ENCODE measurements at places on chromosomes 13 and 19.

DNA sequence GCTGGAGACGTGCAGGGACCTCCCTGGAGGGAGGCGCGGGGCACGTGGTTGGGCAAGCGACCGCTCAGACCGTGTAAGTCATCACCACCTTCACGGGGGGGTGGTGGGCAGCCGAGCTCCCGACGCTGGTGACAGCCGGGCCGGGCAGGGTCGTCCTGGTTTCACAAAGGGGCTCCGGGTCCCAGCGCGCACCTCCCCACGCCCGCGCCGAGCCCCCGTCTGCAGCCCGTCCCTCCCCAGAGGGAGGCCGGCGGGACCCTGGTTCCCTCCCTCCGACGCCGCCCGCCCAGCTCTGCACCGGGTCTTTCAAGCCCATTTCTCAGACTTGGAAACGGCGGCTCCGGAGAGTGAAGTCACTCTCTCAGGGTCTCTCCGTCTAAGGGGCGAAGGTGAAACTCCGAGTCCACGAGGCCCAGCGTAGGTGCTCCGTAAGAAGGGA is 729 bp upstream of the ARID3A start:
- no peak for DNase-seq

DNA sequence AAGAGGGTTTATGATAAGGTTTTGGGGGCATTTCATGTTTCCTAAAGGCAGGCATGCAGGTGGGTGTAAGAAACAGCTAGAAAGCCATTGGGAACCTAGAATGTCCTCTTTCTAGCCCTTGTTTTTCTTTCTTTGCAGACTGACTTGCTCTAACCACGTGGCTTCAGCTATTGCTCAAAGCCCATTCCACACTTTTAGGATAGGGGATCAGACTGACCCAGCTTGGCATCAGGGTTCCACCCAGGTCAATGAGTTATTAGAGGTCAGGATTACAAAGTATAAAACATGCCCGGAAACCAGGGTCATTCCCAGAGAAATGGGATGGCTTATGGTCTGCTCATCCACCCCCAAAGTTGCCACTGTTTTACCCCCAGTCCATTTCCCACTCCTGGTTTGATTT is 16.8 kb downstream of the PHF11 start:
- DNase-seq: no peak

- DNase-seq: no peak
Measured at GRCh38 chr13:92074658-92075057, 676.2 kb downstream of the GPC5 start.

DNA sequence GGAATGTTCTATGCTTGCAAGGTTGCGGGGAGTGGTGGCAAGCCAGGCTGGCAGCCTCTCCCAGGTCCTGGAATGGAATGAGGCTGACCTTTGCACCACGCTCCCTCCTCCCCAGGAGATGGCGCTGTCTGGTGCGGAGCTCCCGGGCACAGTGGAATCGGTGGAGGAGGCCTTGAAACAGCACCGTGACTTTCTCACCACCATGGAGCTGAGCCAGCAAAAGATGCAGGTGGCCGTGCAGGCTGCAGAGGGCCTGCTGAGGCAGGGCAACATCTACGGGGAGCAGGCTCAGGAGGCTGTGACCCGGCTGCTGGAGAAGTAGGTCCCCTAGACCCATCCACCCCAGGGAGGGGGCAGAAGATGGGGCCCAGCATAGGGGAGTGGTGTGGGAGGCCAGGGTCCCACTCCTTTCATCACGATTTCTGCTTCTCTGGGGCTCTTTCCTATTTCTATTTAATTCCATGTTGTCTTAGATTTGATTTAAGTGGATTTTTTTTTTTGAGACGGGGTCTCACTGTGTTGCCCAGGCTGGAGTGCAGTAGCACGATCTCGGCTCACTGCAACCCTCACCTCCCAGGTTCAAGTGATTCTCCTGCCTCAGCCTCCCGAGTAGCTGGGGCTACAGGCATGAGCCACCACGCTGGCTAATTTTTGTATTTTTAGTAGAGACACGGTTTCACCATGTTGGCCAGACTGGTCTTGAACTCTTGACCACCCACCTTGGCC is 53.2 kb upstream of the SHKBP1 start:
- DNase-seq: peak; percentile 22

DNA sequence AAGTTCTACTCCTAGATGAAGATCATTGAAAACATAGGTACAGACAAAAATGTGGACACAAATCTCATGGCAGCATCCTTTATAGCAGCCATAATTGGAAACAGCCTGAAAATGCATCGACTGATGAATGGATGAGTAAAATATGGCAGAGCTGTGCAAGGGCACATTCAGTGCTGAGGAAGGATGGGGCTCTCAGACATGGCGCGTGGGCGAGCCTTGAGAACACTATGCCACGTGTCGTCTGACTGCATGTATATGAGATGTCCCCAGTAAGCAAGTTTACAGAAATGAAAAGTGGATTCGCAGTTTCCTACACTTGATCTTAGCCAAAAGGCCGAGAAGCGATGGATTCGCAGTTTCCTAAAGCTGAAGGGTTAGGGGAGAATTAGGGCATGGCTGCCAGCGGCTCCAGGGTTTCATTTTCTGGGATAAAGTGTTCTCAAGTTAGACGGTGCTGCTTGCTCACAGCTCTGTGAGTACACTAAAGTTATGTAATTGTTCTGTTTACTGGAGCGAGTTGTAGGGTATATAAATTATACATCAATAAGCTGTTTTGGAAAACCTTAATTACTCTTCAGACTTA is 78.0 kb downstream of the RAB20 start:
- DNase-seq: no peak

DNA sequence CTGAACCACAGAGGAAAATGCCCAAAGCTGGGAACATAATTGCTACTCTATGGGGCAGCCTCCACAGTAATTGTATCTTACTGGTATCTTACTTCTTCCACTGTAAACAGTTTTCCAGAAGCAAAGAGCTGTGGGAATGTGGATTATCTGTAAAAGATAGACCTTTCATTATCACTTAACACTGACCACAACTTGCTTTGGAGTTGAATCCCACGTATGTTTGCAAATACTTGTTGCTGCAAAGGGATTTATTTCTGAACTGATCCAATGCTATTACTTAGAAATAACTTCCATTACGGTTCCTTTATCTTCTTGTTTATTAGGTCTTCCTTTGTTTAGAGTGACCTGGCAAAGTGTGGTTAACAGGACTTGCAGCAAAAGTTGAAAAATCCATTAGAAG is 218.1 kb downstream of the KCTD12 start:
- no peak for DNase-seq

DNA sequence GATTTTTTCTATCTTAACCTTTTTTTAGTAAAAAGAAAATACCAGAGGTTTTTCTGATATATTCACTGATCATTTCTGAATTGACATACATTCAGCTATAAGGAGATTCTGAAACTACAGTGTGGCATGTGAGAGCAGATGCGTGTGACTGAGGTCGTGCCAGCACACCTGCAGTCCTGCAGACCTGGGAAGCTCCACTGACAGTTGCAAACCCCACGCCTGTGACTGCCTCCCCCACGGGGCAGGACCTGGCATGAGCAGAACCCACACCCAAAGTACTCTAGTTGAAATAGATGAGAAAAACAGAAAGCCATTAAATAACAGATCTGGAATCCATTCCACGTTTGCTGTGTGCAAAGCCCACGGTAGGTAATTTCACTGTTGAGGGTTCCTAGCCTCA is 80.7 kb downstream of the TEX29 start:
- DNase-seq: no peak

DNA sequence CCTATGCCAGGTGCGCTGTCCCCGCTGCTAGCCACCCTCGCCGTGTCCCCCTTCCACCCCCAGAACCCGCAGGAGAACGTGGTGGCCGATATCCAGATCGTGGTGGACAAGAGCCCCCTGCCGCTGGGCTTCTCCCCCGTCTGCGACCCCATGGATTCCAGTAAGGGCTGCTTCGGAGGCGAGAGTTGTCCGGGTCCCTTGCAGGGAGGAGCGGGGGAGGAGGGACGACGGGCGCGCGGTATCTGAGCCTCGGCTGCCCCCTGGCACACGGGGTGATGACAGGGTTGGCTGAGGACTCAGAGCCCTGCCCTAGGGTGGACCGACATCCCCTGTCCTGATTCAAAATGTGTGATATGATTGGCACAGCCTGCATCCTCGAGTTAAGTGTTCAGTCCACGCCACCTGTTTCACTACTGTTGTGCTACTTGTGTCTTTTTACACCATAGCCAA is 653 bp downstream of the MVB12A start:
- DNase-seq: no peak

GRCh38 chr19:18430417-18431144 is 7.4 kb downstream of the ISYNA1 start:
- DNase-seq: peak; percentile 53

DNA sequence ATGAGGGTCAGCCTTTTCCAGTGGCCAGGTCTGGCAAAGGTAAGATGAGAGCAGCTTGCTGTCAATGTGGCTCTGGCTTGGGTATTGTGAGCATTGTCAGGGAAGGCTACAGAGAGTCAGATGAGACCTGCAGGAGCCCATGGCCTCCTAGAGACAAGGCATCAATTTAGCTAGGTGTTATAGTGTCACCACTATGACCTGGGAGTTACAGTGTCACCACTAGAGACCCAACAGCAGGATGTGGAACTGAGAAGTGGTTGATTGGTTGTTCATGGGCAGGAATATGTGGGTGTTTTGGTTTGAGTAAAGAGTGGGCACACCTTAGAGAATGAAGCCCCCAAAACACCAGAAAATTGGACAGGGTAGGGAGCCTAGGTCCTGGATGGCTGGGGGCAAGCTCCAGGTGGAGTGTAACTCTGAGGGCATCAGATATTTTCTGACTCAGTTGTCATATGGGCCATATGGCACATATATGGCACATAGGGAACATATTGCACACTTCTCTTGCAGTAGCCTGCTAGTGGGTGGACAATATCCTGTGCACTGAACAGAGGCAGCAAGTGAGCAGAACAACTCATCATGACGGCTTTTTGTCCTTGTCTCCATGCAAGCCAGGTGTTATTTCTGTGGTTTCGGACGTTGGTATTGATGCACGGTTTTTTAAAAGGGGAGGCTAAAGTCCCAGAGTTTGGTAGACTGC is 46.3 kb upstream of the CEACAM21 start:
- no peak for DNase-seq

- no peak for DNase-seq
Measured at GRCh38 chr19:35692010-35692409, 12.3 kb upstream of the ZBTB32 start.

- DNase-seq: no peak
Measured at GRCh38 chr13:38570706-38571105, 116.2 kb upstream of the FREM2 start.

- no peak for DNase-seq
Measured at GRCh38 chr13:31351376-31351775, 151.6 kb downstream of the B3GLCT start.

GRCh38 chr19:2057484-2058469 is 6.7 kb upstream of the MKNK2 start:
- DNase-seq: no peak

DNA sequence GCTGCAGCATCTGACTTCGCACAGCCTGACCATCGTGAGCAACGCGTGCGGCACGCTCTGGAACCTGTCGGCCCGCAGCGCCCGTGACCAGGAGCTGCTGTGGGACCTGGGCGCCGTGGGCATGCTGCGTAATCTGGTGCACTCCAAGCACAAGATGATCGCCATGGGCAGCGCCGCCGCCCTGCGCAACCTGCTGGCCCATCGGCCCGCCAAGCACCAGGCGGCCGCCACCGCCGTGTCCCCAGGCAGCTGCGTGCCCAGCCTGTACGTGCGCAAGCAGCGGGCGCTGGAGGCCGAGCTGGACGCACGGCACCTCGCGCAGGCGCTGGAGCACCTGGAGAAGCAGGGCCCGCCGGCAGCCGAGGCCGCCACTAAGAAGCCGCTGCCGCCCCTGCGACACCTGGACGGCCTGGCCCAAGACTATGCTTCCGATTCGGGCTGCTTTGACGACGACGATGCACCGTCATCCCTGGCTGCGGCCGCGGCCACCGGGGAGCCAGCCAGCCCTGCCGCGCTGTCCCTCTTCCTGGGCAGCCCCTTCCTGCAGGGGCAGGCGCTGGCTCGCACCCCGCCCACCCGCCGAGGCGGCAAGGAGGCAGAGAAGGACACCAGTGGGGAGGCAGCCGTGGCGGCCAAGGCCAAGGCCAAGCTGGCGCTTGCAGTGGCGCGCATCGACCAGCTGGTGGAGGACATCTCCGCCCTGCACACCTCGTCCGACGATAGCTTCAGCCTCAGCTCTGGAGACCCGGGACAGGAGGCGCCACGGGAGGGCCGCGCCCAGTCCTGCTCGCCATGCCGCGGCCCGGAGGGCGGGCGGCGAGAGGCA is 13.6 kb downstream of the C19orf25 start:
- DNase-seq: no peak

DNA sequence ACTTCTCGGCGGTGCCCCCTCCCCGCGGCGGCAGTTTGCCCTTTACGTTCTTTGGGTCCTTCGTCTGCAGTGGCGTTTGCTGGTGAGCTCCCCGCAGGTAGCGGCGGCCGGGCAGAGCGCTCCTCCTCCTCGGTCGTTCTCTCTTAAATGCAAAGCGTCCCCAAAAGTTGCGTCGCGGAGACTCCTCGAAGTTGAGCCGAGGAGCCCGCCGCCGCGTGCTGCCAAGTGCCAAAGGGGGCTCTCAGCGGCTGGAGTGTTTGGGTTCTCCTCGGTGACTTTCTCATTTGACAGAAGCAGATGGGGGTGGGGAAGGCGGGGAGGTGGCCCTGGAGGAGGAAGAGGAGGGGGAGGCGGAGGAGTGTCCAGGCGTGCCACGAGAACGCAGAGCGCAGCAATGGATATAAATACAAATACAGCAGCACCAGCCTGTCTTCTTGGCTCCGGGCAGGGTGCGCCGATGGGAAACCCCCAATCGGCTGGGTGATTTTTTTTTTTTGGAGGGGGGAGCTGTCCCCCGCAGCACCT is at the start of gene SOX21:
Gene SOX21, minus strand, starts transcription at position 259 of the 525 bp plus-strand sequence. CDS start 496 bp downstream, outside the sequence.
- DNase-seq: no peak

DNA sequence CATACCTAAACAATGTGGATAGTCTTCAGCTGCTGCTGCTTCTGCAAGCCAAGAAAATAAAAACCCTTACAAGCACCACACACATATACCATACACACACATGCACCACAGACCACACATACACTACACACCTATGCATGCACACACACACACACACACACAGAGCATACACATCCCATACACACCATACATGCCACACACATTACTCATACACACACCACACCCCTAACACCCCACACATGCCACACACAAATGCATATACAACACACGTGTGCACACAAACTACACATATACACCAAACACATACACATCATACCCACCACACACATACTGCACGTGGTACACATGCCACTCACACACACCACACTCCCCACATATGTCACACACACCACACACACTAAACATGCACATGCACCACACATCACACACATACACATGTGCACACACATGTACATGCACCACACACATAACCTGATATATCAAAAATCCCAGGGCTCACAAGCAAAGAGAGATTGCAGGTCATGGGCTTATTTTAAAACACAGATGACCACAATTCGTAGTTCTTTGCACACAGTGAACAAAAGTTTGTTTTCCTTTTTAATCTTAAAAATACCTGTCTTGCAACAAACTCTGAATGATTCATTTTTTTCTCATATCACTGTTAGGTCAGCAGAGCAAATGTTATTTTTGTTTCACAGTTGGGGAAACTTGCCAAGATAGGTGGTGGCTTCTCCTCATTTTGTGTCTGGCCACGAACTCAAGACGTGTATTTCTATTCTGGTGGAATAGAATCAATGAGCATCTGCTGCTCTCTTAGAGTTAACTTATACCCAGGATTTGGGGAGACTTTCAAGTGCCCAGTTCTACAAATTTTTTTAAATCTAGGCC is 456.6 kb downstream of the FGF9 start:
- DNase-seq: no peak

- no peak for DNase-seq
Measured at GRCh38 chr13:106038752-106039151, 496.7 kb downstream of the EFNB2 start.

Measured in CD8-positive, alpha-beta memory T cell (primary cell).